CD8-positive, alpha-beta memory T cell (primary cell): ENCODE measurements at places on chromosomes 3 and 15. TPM values are rescaled to one million over a fixed set of nuclear protein-coding genes. Genes with fewer than 3 reads are reported as not detected.

TUSC7 gene
- total RNA-seq = not detected

GNAI2 gene
- total RNA-seq = 265 TPM

OPA1 gene
- 93.7 TPM for total RNA-seq

DNA sequence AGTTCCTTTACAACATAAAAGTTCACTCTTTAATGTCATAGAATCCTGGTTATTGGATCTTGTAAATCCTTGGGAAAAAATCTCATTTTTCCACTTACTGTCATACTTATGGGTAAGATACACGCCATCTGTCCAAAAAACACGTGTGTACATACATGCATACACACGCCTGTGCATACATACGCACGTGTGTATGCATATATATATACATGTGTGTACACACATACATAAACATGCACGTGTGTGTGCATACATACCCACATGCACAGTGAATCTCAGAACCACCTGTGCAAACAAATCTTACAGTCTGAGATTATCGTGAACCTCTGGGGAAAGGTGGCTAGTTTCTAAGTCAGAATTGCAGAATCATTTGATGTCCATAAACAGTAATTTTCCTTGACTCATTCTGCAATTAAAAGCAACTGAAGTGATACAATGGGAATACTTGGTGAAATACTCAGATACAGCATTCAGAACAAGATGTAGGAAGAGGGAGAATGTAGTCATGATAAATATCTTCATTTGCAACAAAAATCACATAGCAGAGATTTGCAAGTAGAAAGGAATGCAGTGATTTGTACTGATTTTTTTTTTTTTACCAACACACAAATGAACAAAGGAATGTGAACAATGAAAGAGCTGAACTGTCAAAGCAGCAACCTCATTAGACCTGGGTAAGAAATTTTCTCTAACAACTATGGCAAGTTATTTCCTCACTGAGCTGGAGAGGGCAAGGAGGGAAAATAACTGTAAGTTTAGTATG lies 160.6 kb upstream of the POU1F1 start:
- H3K27me3 ChIP-seq = no peaks in the 10 kb centered on the region
- no peak overlapping the region for H3K27ac ChIP-seq
- H3K36me3 ChIP-seq = no peaks in the 10 kb centered on the region
- DNase-seq = no peak

- no peaks in the 10 kb centered on the region for H3K36me3 ChIP-seq
- H3K4me1 ChIP-seq = no peaks in the 10 kb centered on the region
- no peak overlapping the region for H3K4me3 ChIP-seq
Measured at GRCh38 chr15:101371081-101371480, 76.0 kb upstream of the SNRPA1 start.
